ENCODE measurements at places on chromosomes 5 and 9.
A peak's percentile ranks its signal among the peaks of the same experiment; 100 is the strongest.

GRCh38 chr5:315488-316209 lies 5.9 kb upstream of the AHRR start:
- H3K4me1 ChIP-seq: peaks cover 15% of the 10 kb centered on the region
- peaks cover 24% of the 10 kb centered on the region for H3K27me3 ChIP-seq
- peaks cover 60% of the 10 kb centered on the region for H3K36me3 ChIP-seq
- no peak overlapping the region for H3K4me3 ChIP-seq
- H3K27ac ChIP-seq: no peak overlapping the region

GRCh38 chr5:80555099-80555498 lies 15.0 kb downstream of the ANKRD34B start:
- H3K4me3 ChIP-seq: no peak overlapping the region
- DNase-seq: no peak
- no peaks in the 10 kb centered on the region for H3K36me3 ChIP-seq
- peaks cover 6% of the 10 kb centered on the region for H3K27me3 ChIP-seq
- H3K4me1 ChIP-seq: no peaks in the 10 kb centered on the region

DNA sequence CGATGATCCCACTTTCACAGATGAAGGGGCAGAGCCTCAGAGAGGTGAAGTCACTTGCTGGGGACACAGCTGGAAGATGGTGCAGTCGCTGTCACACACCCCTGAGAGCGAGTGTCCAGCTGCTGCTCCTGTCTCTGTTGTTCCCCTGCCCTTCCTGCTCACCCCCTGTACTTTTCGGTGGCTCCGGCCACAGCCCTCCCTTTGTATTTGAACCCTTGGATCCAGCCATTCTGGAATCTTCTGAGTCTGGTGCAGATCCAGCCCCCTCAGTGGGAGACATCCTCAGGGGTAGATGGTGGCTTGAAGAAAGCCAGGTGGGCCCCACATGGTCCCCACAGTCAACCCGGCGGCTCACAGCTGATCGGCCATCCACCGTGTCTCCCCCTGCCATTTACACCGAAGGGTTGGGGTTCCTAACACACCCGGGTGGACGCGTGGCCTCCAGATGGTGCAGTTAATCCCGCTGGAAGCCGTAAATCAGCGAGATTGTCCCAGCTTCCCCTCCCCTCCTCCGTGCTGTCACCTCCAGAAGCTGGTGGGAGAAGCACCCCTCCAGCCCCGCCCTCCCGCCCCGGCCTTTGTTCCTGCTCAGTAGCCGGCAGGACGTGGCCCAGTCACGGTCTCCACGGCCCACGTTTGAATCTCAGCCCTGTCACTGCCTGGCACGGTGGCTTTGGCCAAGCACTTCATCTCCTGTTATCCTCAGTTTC lies 204.8 kb downstream of the C9orf50 start:
- no peaks in the 10 kb centered on the region for H3K27me3 ChIP-seq
- peak overlapping the region; percentile 10 for H3K27ac ChIP-seq
- no peaks in the 10 kb centered on the region for H3K36me3 ChIP-seq
- no peak overlapping the region for H3K4me3 ChIP-seq
- peaks cover 43% of the 10 kb centered on the region for H3K4me1 ChIP-seq
- DNase-seq: peak; percentile 48

DNA sequence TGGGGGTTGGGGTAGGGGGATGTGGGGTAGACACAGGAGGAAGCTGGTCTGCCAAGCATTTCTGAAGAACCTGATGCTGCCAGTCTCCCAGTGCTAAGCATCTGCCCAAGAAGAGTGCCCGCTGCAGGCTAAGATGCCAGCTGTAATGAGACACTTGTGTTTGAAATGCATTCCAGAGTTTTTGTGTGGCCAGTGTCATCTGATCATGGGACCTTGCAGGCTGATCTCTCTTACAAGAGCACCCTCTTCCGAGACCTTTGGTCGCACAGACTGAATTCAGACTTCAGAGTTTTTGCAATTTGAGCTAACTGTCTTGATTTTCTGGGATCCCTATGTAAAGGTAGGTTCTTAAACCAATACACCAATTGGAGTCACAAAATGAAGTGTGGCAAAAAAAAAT lies 58.1 kb downstream of the DENND1A start:
- no peaks in the 10 kb centered on the region for H3K27me3 ChIP-seq
- no peak overlapping the region for H3K4me3 ChIP-seq
- no peaks in the 10 kb centered on the region for H3K36me3 ChIP-seq
- H3K27ac ChIP-seq: no peak overlapping the region
- no peaks in the 10 kb centered on the region for H3K4me1 ChIP-seq

DNA sequence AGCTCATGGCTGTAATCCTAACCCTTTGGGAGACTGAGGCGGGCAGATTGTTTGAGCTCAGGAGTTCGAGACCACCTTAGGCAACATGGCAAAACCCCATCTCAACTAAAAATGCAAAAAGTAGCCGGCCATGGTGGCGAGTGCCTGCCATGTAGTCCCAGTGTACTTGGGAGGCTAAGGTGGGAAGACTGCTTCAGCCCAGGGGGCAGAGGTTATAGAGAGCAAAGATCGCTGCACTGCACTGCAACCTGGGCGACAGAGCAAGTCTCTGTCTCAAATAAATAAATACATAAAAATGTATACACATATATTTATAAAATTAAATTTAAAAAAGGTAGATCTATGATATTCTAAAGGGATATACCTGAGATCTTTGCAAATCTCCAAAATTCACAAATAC lies 19.4 kb downstream of the ZBTB5 start:
- no peaks in the 10 kb centered on the region for H3K27me3 ChIP-seq
- no peak overlapping the region for H3K4me3 ChIP-seq
- DNase-seq: no peak
- no peaks in the 10 kb centered on the region for H3K4me1 ChIP-seq
- H3K27ac ChIP-seq: no peak overlapping the region
- H3K36me3 ChIP-seq: peaks cover 22% of the 10 kb centered on the region

Data from spinal cord (tissue), 10 donors.